HCT116 (cell line): ENCODE measurements at places on chromosomes 12 and 14.

GRCh38 chr12:46663318-46663717 lies 162.5 kb downstream of the SLC38A4 start:
- no peak for DNase-seq

- no peak for DNase-seq
Observed at GRCh38 chr12:110819150-110819549, 27.6 kb upstream of the CCDC63 start.

- DNase-seq, result peak; percentile 89
Observed at GRCh38 chr12:104588047-104588920, 131.5 kb downstream of the CHST11 start.

DNA sequence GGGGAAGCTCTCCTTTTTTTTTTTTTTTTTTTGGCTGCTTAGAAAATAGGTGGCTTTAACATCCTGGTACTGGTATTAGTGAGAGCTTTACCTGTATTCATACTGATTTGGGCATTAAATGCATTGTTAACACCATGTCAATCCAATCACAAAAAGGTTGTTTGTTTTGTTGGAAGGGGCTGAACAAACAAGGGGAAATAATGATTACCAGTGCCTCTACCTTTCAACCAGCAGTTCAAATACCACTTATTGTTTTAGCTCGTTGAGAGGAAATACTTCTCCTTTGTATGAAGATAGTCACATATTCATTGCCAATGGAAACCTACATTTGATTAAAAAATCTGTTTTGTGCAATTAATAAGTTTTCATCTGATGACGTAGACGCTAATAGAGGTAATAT lies 72.9 kb downstream of the MIPOL1 start:
- DNase-seq, result no peak

GRCh38 chr12:124827588-124828184 lies 36.0 kb downstream of the SCARB1 start:
- no peak for DNase-seq

GRCh38 chr12:56223571-56224101 lies 506 bp upstream of the NABP2 start:
- DNase-seq, result no peak

- peak; percentile 54 for DNase-seq
Observed at GRCh38 chr12:113152835-113153814, 3.6 kb downstream of the CFAP73 start.

GRCh38 chr12:26231470-26231869 lies 36.1 kb downstream of the SSPN start:
- no peak for DNase-seq

- DNase-seq, result peak; percentile 58
Observed at GRCh38 chr14:88551094-88551870, 3.5 kb downstream of the PTPN21 start.

- no peak for DNase-seq
Observed at GRCh38 chr12:109822416-109822815, 10.8 kb downstream of the TRPV4 start.

DNA sequence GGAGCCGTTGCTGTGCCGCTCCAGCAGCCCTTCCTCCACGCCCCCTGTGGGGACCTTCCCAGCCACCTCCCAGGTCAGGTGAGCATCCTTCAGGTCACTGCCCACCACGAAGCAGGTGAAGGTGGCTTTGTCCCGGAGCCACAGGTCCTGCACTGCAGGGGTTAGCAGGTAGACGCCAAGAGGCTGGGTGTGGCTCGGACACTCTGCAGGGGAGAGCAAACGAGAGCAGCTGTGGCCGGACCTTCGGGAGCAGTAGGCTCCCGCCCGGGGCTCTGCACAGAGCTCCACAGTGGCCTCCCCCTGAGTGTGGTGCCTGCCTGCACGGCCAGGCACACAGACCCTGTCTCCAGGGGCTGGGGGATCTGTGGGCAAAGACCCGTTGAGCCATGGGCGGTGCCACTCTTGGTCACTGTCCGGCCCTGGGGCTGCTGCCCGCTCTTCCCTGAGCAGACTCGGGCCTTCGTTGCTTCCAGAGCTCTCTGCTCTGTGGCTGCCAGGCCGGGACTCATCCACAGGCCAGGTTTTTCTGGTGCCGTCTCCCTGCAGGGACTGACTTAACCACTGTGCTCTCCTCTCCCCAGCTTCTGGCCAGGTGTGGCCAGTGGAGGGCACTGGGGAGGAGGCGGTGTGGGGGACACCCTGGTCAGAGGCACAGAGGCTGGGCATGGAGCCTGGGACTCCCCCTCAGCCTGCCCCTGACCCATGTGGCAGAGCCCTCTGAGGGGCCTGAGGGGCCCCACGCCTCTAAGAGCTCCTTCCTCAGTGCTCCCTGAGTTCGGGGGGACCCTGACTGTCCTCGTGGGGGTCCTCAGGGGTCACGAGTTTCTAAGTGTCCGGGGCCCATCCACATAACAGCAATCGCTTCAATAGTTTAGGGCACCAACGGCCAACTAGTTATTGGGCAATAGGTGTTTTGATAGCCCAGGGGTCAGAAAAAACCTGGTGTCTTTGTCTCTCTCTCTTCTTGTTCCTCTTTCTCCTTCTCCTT lies 314.9 kb downstream of the TMEM121 start:
- DNase-seq, result no peak

- no peak for DNase-seq
Observed at GRCh38 chr12:102977945-102978706, 20.7 kb downstream of the ASCL1 start.

GRCh38 chr14:97275276-97275675 lies 478.1 kb downstream of the VRK1 start:
- no peak for DNase-seq

DNA sequence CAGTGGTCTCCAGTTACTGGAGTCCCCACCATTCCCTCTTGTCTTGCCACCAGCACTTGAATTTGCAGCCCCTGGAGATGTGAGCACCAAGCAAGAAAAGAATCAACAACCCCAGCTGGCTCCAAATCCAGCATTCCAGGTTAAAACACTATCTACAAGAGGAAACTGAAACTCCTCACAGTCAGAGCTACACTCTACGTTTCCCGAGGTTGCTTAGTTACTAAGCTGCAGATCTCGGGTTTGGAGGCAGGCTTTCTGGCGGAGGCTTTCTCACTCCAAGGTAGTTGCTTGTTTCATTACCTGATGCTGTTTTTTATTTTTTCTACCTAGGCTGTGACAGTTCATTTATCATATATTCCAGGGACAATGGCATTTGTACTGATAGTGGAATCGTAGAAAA lies 248.1 kb downstream of the GLT1D1 start:
- no peak for DNase-seq

DNA sequence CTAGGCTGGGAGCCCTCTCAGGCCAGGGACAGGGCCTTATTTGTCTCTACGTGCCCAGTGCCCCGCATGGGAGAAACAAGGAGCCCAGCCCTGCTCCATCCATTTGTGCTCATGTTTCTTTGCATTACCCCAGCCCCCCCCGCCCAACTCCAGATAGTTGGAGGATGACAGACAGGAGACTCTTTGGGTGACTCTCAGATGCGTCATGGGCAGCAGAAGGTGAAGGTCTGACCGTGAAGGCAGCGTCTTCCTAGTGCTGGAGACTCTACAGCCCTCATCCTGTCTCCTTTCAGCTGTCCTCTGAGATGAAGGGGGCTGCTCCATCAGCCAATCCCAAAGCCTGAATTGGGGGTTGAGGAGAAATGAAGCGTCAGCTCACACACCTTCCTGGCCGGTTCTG lies 283 bp upstream of the PSMB11 start:
- no peak for DNase-seq

DNA sequence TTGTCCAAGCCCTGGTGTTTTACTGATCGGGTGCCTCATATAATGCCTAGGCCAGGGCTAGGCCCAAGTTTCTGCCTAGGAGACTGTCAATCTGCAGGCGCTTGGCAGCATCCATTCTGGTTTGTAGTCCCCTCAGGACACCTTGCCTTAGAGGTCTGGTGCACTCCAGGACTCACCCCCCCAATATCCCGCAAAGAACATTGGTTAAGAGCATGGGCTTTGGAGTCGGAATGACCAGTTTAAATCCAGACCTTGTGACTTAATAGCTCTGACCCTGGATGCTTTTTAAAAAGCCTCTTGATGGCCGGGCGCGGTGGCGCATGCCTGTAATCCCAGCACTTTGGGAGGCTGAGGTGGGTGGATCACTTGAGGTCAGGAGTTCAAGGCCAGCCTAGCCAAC lies 60.0 kb downstream of the GALNT16 start:
- DNase-seq, result no peak

DNA sequence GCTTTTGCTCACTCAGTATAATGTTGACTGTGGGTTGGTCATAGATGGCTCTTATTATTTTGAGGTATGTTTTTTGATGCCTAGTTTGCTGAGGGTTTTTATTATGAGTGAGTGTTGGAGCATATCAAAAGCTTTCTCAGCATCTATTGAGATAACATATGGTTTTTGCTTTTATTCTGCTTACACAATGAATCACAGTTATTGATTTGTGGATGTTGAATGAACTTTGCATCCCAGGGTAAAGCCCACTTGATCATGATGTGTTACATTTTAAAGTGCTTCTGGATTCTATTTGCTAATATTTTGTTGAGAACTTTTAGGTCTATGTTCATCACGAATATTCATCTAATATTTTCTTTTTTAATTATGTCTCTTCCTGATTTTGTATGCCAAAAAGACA lies 1260.3 kb downstream of the TMEM121 start:
- no peak for DNase-seq

GRCh38 chr12:7915661-7916403 lies 20.2 kb downstream of the SLC2A3 start:
- DNase-seq, result no peak

DNA sequence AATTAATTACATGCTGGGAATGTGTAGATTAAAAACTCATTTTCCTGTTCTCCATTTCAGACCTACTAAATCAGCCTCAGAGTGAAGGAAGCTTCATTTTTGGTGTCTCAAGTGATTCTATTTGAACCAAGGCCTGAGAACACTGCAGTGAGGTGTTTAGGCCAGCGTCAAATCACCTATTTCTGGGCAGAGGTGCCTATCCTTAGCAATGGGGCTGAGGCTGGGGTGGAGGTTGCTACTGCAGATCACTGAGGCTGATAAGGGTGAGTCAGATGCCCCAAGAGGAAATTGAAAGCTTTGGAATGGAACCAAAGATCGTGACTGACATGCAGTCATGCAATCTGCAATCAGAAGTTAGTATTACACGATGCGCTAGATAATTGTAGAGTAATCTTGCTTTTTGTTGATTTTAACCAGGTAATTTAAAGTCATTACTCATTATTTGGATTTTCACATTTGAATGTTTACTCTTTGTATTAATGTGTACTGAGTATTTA lies 4.4 kb downstream of the TXNRD1 start:
- peak; percentile 97 for DNase-seq

GRCh38 chr12:29530436-29530835 lies 33.0 kb upstream of the OVCH1 start:
- DNase-seq, result no peak

GRCh38 chr12:112314981-112315380 lies 67.2 kb downstream of the HECTD4 start:
- DNase-seq, result no peak

GRCh38 chr12:6039894-6040601 lies 84.4 kb downstream of the VWF start:
- peak; percentile 57 for DNase-seq
